ENCODE measurements at places on chromosomes 11 and 22.

GRCh38 chr11:23765682-23766252 is 731.1 kb upstream of the LUZP2 start:
- DNase-seq, result no peak

DNA sequence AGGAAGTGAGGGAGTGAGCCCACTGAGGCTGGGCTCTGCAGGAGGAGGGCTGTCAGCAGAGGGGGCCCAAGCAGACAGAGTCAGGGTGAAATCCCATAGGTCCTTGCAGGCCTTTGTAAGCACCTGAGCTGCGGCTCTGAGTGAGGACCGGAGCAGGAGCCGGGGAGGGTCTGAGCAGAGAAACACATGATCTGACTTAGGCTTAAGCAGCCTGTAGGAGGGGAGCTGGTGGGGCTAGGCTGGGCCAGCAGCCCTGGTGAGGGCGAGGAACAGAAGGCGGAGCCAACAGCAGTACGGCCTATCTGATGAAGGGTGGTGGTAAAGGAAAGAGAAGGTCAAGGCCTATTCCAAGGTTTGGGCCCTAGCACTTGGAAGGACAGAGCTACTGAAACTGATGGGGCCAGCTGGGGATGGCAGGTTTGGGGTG is 26.9 kb upstream of the CBX7 start:
- no peak for DNase-seq

- no peak for DNase-seq
These were observed 91.7 kb upstream of the OR4B1 start for GRCh38 chr11:48124880-48125279.

GRCh38 chr11:26851291-26851690 is 129.4 kb upstream of the SLC5A12 start:
- no peak for DNase-seq

GRCh38 chr11:64585150-64585549 is 5.9 kb upstream of the SLC22A12 start:
- DNase-seq, result no peak

DNA sequence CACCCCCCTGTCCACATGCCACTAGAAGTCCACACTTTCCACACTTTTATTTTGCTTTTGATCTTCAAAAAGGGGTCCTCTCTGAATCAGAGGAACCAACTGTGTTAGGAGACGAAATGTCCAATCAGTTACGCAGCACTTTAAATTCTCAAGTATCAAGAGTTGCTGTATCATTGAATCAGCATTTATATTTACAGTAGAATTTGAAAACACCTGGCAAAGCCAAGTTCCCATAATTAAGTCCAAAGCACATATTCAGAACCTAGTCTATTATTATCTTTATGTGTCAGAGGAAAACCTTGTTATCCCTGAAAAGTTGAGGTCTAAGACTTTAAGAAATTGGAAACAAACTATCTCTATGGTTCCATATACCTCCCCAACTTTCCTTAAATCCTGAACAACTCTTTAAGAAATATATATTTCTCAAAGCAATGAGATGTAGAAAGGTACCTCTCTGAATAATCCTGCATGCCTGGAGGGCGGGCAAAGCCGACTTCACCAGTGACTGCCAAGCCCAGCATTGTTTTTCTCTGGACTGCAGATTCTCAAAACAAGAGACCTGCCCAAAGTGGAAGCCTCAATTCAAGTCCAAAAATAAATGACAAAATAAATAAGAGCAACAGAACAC is 75.9 kb upstream of the ARFGAP3 start:
- DNase-seq, result no peak

GRCh38 chr11:16217631-16218030 is 138.7 kb downstream of the SOX6 start:
- DNase-seq, result no peak

DNA sequence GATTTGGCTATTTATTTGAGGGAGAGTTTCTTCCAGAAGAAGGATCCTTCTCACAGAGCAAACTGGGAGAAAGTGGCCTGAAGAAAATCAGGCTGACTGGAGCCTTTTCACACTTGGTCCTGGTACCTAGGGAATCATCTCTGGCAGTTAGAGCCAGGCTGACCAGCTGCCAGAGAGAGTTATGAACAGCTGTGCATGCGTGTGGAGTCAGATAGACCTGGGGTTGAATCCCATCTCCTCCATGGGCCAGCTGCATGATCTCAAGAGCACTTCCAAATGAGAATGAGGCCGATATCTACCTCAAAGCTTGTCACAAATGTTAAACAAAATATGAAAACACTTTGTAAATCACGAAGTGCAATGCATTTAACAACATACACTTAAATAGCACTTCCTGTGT is 390.0 kb downstream of the TENM4 start:
- no peak for DNase-seq

- no peak for DNase-seq
These were observed 21.6 kb downstream of the FOLR3 start for GRCh38 chr11:72157131-72157530.

DNA sequence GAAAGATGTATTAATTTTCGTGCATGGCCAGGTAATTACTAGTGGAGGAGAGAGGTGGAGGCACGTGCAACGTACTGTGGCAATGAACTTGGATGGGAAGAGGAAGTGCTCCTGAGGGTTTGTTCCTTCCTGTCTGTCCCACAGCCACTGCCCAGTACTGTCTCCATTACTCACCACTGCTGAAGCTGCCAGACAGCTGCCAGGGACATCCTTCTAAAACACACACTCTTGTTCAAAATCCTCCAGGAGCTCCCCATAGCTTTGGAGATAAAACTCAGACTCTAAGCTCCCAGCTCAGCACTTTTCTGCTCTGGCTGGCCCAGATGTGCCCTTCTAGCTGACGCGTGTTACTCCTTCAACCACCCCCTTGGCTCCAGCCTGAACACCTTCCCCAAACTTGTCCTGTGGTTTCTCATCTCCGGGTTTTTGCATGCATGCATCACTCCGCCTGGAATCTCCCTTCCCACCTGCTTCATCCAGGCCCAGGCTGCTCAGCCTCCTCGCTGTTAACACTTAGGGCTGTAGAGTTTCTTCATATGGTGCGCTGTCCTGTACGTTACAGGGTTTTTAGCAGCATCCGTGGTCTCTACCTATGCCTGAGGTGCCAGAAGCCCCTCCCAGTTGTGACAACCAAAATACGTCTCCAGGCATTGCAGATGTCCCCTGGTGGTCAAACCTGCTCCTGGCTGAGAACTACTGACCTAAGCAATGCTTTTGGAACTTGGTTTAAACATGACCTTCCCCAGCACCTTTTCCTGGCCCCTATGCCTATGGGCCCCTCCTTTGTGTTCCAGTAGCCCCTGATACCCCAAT is 69.5 kb downstream of the C11orf91 start:
- no peak for DNase-seq

GRCh38 chr22:30277547-30278344 is 11.1 kb upstream of the OSM start:
- DNase-seq, result no peak

DNA sequence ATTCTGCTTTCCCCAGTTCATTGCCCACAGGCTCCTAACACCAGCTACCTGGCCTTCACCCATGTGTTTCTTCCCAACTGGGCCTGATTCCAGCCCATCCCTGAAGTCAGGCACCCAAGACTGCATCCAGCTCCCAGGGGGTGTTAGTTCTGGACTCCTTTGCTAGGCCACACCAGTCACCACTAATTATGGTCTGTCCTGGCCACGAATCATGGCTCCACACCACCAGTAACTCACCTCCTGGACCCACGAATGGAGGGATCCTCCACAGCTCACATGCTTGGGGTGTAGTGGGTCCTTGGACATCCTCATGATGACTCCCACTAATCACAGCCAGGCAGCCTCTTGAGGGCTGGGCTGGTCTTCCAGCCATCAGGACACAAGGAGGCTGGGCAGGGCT is 3.6 kb upstream of the RASL10A start:
- no peak for DNase-seq

- DNase-seq, result no peak
These were observed 9.8 kb downstream of the PPFIBP2 start for GRCh38 chr11:7523416-7524210.

DNA sequence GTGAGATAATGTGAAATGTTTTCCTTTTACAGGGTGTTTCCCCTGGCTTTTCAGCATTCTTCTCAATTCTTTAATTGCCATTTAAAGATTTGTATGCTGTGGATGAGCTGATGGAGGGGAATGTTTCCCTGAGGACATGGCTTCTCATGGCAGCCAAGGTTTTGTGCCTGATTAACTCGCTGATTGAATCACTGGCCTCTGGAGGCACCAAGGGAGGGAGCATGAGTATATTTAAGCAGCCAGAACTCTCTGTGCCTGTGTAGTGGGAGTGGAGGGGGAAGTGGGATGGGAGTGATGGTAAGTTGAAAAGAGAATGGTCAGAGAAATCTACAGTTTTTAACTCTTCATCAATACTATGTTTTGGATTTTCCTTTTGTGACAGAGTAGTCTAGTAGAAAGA is 88.7 kb downstream of the STIM1 start:
- DNase-seq, result no peak

GRCh38 chr11:22800482-22800881 is 29.1 kb downstream of the SVIP start:
- DNase-seq, result no peak

DNA sequence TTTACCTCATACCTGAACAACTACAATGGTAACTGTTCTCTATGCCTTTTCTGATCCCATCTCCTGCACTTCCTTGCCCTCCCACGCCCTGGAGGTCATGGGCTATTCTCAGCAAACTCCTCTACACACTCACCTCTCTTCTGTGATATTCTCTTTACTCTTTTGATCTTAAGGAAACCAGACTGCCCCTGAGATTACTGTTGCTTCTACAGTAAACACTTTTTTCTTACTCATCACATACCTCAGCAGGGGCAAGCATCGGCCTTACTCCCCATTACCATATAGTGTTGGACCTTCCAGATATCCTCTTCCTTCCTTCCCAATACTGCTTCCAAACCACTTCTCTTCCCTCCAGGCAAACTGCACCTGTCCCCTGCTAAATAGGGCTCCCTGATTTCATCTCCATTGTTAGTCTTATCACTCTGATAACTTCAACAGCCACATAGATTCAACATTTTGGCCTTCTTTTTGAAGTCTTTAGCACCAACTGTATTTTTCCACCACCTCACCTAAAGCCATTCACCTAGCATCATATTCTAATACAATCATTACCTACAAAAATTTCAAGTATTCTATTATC is 141.2 kb downstream of the RBFOX2 start:
- no peak for DNase-seq

GRCh38 chr11:27912916-27913315 is 195.0 kb downstream of the KIF18A start:
- DNase-seq, result no peak

- DNase-seq, result no peak
These were observed 204.8 kb upstream of the SESN3 start for GRCh38 chr11:95435628-95436353.

- DNase-seq, result no peak
These were observed 111.2 kb downstream of the ZNF280B start for GRCh38 chr22:22397292-22397870.

DNA sequence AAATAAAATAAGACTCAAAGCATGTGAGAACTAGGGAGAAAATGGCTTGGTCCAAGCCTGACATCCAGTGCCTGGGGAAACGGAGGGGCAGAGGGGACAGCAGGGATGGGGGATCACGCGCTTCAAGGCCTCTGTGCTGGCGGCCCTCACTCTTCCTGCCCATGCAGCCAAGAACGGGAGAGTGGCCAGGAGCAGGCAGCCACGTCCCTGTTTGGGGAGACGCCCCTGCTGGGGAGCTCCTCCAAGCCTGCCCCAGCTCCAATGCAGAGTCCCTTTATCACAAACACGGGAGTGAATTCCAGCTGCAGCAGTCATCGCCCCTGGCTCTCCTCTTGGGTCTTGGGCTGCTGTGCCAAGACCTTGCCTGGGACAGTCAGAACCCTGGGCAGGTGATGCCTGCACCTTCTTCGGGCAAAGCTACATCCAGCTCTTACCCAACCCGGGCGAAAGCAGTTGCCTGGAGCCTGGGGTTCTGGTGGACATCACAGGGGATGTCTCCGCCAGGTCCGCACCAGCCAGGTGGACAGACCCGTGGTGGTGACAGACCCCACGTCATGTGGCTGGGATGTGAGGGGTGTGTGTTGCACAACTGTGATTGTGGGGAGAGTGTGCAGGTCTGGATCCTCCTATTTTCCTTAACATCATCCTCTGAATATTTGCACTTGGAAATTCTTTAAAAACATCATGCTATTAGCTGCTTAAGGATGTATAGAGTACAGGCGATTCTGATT is 1391.3 kb downstream of the BRD1 start:
- DNase-seq, result no peak

DNA sequence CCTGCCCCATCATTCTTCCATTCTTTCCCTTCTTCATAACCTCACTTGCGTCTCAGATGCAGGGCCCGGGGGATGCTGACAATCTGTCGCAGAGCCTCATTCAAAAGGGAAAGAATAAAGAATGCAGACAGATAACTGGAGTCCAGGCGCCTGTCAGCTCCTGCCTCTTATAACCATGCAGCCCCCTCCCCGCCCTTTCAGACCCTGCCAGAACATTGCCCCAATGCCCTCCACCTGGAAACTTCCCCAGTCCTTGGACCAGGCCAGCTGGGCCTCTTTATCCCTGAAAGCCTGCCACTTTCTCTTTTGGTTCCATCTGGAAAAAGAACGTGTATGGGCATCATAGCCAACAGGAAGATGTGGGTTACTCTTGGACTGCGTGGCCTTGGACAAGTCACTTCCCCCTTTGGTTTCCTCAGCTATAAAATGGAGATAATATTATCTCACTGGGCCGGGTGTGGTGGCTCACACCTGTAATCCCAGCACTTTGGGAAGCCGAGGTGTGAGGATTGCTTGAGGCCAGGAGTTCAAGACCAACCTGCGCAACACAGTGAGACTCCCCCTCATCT is 2.1 kb upstream of the TCF20 start:
- no peak for DNase-seq

DNA sequence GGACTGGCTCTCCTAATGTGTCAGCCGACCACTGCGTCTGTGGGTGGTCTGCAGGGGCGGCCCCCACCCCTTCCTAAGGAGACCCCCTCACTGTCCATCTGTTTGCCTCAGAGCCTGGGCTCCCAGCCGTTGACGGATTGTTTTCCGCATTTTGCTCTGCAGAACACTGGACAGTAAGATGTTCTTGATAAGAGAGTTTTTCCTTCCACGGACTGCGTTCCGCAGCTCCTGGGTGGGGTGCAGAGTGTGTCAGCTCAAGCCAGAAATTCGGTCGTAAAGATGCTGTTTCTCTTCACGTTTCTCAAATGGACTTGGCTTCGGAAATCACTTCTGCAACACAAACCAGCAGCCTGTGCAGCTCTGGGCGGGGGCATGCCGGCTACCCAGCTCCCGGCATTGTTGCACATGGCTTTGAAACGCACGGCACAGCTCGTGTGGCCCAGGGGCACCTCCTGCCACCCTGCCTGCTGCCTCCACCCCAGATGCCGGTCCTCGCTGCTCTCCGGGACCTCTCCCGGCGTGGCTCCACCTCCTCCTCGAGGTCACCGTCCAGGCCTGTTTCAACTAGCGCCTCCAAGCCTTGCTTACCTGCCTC is 2.9 kb upstream of the MRGPRG start:
- no peak for DNase-seq

GRCh38 chr11:73810637-73811036 is 23.0 kb downstream of the MRPL48 start:
- DNase-seq, result no peak

GRCh38 chr11:3158131-3158591 is 6.9 kb downstream of the OSBPL5 start:
- no peak for DNase-seq

All from activated CD4-positive, alpha-beta T cell treated with anti-CD3 and anti-CD28 coated beads for 4 hours (primary cell).